Pons (tissue), 1 donor: ENCODE measurements at places on chromosomes 13 and 19.

- peak; percentile 67 for DNase-seq
These were observed 26.5 kb downstream of the MPND start for GRCh38 chr19:4369888-4370260.

- DNase-seq = no peak
These were observed 168.5 kb upstream of the FREM2 start for GRCh38 chr13:38518328-38518727.

DNA sequence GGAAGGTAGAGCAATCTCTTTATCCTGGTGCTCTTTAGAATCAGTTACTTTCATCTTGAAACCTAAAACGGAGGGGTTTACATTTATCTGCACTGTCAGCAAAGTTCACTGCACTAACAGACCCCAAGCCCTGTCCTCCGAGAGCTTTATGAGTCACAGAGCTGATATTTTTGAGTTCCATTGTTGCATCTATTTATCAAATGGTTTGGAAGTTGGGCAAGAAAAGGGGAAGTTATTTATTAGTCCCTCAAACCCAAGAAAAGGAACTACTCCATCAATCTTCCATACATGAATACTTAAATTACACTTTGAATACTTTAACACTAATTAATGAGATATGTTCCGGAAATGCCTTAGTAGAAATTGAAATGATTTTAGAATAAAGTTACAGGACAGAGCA lies 55.5 kb downstream of the EDNRB start:
- no peak for DNase-seq

- DNase-seq = peak; percentile 83
These were observed 1.3 kb downstream of the UBL3 start for GRCh38 chr13:29849071-29849631.

GRCh38 chr19:30175987-30176386 lies 196.2 kb upstream of the ZNF536 start:
- no peak for DNase-seq

DNA sequence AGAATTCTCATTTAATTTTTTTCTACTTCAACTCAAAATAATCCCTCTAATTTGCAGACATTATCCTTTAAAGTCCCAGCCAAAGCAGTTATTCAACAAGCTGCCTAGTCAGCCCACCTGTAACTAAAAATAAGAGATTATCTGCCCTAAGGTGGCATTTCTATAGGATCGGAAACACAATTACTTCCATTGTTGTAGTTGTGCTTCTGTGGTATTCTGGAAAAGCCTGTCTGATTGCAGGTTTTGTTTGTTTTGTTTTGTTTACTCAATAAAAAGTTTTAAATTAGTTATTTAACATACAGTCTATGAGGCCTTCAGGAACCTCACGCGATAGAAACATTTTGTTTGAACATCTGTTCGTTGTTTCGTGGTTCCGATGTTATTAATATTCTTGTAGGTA lies 101.0 kb downstream of the ZIC5 start:
- no peak for DNase-seq

DNA sequence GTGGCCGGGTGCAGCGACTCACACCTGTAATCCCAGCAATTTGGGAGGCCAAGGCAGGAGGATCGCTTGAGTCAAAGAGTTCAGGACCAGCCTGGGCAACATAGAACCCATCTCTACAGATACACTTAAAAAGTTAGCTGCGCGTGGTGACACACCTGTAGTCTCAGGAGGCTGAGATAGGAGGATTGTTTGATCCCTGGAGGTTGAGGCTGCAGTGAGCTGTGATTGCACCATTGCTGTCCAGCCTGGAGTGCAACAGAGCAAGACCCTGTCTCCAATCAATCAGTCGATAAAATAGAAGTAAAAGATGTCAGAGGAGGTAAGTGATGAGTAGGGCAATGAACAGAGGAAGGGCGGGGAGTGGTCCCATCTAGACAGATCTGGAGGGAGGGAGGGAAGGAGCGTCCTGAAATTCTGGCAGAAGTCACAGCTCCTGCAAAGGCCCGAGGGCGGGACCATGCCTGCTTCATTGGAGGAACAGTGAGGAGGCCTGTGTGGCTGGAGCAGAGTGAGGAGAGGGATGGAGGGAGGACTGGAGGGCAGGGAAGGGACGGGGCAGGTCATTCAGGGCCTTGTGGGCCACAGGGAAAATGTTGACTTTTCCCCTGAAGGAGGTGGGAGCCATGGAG lies 9.7 kb downstream of the SMIM24 start:
- no peak for DNase-seq

GRCh38 chr13:45482571-45483173 lies 17.9 kb downstream of the COG3 start:
- no peak for DNase-seq
